ENCODE measurements at places on chromosomes 1 and 21. TPM values are rescaled to one million over a fixed set of nuclear protein-coding genes. Genes with fewer than 3 reads are reported as not detected.

Gene UMODL1
- total RNA-seq, result not detected

- peak; percentile 86 for DNase-seq
Measured at GRCh38 chr1:36156329-36157114, 562 bp downstream of the MAP7D1 start.

DNA sequence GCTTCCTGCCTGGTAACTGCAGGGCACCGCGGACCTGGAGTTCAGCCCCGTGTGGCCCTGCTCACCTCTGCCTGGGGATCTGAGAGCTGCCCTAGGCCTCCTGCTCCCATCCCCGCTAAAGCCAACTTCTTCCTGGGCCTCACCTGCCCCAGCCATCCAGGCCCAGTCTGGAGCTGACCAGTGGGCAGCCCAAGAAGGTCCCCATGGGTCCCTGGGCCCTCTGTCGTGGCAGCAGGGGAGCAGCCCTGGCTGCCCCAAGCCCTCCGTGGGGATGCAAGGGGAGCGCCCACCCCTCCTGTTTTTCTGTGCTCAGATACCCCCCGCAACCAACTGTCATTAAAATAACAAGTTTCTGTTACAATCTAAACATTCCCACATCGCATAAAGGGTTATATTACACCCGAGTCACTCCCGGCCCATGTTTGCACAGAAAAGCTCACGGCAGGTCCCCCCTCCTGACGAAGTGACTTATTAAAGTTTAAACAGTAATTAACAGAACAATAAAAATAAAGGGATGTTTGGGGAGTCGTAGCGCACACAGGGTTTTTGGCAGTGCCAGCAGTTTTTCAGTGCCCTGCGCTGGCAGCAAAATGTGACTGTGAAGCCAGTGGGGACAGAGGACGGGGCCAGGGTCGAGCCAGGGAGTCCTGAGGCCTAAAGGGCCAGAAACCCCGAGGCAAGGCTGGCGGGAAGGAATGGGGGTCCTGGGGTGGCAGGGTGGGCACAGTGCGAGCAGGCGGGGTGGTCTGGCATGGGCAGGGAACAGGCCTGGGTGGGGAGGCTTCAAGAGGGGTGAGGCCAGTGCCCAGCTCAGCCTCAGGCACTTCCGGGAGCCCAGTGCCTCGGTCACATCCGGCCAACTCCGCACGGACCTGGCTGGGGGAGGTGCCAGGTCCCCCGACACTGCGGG, 121.5 kb downstream of the CASZ1 start:
- DNase-seq, result no peak

DNA sequence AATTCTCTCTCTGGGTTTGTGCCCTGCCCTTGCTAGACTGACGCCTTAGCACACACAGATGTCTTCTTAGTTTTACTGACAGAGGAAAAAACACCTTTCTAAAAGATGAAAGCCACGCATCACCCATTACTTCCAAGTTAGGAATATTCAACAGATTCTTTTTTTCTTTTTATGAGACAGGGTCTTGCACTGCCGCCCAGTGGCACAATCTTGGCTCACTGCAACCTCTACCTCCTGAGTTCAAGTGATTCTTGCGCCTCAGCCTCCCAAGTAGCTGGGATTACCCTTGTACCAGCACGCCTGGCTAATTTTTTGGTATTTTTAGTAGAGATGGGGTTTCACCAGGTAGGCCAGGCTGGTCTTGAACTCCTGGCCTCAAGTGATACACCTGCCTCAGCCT, 169.2 kb downstream of the APP start:
- DNase-seq, result no peak

GRCh38 chr1:157969697-157970485, 23.6 kb upstream of the KIRREL1 start:
- DNase-seq, result no peak

DNA sequence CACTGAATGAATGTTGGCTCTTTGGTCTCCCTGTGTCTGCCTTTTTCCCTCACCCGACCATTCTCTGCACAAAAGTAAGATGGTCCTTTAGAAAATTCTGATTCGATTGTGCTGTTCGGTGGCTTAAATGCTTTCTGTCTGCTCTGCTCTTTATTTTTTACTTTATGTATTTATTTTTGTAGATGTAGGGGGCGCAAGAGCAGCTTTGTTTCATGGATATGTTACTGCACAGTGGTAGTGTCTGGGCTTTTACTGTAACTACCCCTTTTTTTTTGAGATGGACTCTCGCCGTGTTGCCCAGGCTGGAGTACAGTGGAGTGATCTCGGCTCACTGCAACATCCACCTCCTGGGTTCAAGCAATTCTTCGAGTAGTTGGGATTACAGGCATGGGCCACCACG, 15.7 kb downstream of the NLRP3 start:
- no peak for DNase-seq

- DNase-seq, result no peak
Measured at GRCh38 chr1:201008666-201009360, 14.7 kb downstream of the KIF21B start.

Gene DMRTA2
- not detected for total RNA-seq

DNA sequence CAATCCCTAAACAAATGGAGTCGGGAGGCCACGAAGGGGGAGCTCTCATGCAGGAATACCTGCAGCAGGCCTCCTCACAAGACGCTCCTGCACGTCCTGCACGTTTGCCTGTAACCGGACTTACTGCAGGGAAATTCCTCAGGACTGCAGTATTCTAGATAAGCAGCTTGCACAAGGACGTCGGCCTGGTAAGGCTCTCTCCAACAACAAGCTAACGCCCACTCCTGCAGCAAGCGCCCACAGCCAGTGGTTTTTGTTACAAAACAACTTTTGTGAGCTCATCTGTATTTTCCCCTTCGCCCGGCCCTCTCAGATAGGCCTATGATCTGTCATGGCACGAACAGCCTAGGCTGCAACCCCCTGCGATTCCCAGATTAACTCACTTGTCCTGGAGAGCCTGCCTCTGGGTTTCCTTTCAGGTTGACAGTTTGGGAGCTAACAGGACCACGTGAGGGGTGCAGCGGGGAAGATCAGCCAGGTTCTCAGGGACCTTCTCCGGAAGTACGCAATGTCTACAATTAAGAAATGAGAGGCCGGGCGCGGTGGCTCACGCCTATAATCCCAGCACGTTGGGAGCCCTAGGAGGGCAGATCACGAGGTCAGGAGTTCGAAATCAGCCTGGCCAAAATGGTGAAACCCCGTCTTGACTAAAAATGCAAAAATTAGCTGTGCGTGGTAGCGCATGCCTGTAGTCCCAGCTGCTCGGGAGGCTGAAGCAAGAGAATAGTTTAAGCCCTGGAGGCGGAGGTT, 921 bp upstream of the MIB2 start:
- no peak for DNase-seq

- DNase-seq, result no peak
Measured at GRCh38 chr1:169931795-169932231, 38.1 kb upstream of the SCYL3 start.

- no peak for DNase-seq
Measured at GRCh38 chr1:158577561-158577960, 2.1 kb downstream of the OR10X1 start.

Gene WDR64
- not detected for total RNA-seq

Gene REG4
- not detected for total RNA-seq

- DNase-seq, result no peak
Measured at GRCh38 chr21:25577424-25578055, 29.7 kb downstream of the MRPL39 start.

DNA sequence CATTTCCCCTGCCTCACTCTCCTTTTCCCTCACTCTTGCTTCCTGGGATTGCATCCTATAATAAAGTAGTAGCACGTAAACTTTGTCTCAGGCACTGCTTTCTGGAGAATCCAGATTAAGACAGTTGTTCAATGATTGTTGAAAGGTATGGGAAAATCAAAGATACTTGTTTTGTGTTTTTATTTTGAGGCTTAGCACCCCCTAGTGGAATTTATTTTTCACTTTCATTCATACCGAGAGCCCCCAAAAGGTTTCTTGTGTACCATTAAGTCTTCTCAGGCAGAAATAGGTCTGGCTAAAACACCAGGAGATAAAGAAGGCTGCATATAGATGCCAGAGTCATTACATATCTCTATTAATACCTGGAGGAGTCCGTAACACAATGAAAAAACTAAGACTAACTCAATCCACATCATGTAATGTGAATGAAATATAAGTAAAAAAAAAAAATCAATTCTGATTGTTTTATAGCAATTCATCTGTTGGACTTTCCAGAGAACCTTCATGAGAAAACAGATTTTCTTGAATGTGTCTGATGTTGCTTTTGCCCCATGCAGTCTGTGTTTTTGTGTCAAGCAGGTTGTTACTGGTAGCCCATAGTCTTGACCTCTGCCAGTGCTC, 103.5 kb downstream of the RPE65 start:
- DNase-seq, result no peak

DNA sequence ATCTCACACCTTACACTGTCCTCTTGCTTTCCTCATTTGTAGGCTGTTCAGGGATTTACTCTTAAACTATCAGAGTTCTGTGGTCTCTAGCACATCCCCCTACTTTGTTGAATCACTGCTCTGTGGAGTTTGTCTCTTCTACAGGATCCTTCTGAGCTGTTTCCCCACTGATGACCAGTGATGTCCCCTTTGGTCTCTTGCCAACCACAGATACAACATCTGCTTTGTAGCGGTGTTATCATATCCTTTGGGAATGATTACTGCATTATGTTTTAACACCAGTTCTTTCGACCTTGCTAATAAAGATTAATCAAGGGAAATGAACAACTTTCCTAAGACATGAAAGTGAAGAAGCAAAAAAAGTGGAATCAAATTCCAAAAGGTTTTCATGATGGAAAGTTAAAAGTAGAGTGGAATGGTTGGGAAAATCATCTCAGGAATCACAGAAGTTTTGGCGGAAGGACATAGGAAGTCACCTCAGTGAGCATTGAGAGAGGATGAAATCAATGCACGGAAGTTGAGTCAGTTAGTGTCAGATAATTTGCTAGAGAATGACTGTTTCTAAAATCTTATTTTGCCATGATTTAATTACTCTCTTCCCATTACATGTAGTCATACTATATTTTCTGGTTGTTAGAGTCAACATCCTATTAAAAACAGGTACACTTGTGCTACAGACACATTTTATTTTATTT, 11.2 kb downstream of the OR10K2 start:
- no peak for DNase-seq

Gene KANK4
- total RNA-seq, result 0.42 TPM

GRCh38 chr1:226078374-226078773, 15.9 kb downstream of the H3-3A start:
- no peak for DNase-seq

Gene F5
- 5.8 TPM for total RNA-seq

Gene SLC44A5
- 1.1 TPM for total RNA-seq

Gene NEGR1
- total RNA-seq, result 3.5 TPM

- DNase-seq, result peak; percentile 89
Measured at GRCh38 chr1:184622136-184622823, 132.4 kb downstream of the EDEM3 start.

GRCh38 chr1:87754139-87754538, 425.5 kb downstream of the LMO4 start:
- no peak for DNase-seq

DNA sequence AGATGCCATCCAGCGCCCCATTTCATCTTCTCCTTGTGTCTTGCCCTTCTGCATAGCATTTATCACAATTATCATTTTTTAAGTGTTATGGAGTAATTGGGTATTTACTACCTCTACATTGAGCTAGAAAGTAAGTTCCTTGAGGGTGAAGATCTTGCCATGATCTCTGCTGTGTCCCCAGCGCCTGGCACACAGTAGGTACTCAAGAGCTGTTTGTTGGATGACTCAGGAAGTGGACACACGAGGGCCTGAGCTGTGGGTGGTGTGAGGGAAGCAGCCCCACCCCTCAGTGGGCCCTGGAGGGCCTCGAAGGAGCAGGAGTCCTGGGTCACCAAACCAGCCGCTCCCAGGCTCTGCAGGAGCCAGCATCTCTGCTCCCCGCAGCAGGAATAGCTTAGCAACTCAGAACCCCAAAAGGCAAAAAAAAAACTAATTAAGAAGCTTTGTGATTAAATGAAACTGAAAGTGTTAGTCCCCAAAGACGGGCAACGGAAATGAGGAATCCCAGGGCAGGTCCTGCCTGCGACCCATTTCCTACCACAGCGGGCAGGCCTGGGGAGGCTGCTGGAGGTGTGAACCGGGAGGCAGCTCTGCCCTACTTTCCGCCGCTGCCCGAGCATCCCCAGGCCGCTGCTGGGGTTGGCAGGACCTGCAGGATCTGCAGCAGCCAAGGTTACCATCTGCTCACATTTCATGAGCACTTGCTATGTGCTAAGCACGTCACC, 87.7 kb downstream of the LACTBL1 start:
- no peak for DNase-seq

Gene SDHC
- total RNA-seq, result 45.0 TPM

DNA sequence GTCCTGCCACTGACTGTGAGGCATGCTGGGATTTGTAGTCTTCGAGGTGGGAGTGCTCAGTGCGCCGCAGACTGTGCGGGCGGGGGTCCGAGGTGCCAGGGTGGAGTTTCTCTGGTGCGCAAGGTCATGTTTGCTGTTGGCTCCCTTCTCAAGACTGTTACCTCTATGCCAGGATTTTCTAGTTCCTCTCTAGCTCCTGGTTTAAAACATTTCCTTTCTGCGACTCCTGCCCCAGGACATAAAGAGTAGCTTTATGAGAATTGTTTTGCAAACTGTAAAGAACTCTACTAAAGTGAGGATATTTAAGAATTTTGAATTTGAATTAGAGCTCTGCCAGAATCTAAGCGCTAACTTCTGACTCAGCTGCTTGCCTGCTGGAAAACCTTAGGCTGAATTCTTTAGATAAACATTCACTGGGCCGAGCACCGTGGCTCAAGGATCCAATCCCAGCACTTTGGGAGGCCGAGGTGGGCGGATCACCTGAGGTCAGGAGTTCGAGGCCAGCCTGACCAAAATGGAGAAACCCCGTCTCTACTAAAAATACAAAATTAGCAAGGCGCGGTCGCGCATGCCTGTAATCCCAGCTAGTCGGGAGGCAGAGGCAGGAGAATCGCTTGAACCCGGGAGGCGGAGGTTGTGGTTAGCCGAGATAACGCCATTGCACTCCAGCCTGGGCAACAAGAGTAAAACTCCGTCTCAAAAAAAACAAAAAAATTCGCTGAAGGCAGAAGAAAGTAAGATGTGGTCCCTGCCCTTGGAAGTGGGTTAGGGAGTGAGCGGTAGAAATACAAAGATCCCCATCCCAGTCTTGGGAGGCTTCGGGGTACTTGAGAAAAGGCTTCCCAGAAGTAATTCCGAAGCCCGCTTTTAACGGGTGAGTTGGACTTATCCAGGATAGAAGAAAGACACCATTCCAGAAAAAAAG, 992 bp upstream of the USP48 start:
- DNase-seq, result no peak

Gene CHODL
- 1.1 TPM for total RNA-seq
